KG1 (cell line): ENCODE measurements at places on chromosomes 13 and 19.

GRCh38 chr19:38304352-38304865, 358 bp downstream of the C19orf33 start:
- no peak for DNase-seq

GRCh38 chr13:48199404-48199946, 33.5 kb upstream of the ITM2B start:
- no peak for DNase-seq

DNA sequence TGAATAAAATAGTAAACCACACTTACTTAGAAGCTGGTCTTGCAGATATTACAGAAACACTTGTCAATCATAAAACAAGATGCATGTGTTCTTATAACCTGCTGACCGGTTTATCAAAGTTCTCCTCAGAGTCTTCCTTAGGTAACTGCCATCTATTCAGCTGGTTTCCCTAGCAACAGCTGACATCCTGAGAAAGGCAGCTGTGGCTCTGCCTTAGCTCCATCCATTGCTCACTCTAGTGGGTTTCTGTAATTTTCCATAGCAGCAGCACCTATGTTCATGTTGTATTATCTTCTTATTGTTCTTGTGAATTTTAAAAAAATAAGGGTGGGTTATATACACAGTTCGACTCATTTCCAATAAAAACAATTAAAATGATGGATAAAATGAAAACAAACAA, 87.8 kb downstream of the RAP2A start:
- no peak for DNase-seq

DNA sequence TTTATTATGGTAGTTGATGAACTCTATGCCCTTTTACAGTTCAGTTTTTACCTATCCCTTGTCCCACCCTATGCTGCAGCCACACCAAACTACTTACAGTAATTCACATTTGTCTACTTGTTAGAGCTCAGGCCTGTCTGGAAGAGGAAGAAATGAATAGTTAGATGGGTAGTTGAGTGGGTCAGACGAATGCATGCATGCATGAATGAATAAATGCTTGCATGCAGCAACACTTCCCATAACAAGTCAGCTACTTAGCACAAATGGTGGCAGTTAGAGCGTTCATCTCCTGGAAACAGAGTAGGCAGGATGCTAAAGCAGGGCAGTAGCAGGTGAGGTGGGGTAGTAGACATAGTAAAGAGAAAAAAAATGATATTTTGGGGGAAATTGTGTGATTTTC, 322.3 kb downstream of the NDFIP2 start:
- no peak for DNase-seq
